Hematopoietic multipotent progenitor cell treated with erythropoietin and hydrocortisone succinate and interleukin-3 and kit ligand, for 6 days (in vitro differentiated cells): ENCODE measurements at places on chromosomes 1 and 21.

GRCh38 chr1:9689971-9690381 lies 38.4 kb downstream of the PIK3CD start:
- no peak for DNase-seq

GRCh38 chr1:184616504-184616903 lies 138.2 kb downstream of the EDEM3 start:
- DNase-seq: no peak

DNA sequence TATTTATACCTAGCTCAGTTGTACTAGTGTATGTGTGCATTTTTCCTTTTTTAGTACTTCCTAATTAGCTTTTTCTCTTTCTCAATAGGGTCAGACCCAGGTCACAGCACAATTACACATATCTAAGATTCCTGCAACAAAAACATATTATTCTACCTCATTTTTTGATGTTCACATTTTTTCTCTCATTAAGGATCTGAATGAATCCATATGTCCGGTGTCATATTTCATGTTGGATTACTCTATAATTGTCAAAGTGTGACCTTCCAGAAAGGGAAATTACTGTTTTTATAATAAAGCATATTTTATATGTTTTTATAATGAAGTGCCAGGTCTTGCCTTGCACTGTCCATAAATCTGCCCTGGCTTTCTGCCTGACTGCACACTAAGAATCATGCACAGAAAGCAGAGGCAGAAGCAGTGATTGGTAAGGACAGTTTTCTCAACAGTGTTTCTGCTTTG lies 143.7 kb downstream of the KCNT2 start:
- no peak for DNase-seq

DNA sequence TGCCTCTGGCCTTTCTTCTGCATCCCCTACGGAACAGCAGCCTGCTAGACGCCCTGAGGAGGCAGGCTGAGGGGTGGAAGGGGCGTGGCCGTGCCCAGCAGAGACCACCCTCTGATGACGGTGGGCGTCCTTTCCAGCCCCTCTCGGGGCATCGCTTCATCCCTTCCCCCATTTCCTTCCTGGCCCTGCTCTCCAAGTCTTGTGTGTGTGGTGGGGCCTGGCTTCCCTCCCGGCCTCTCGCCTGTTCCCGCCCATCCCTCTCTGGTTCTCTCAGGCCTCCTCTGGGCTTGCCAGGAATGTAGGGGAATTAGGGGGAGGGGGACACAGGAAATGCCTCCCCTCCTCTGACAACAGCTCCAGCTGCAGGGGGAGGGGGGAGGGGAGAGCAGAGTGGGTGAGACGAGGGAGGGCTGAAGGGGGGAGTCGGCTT lies 51.1 kb downstream of the SKI start:
- DNase-seq: peak; percentile 26

DNA sequence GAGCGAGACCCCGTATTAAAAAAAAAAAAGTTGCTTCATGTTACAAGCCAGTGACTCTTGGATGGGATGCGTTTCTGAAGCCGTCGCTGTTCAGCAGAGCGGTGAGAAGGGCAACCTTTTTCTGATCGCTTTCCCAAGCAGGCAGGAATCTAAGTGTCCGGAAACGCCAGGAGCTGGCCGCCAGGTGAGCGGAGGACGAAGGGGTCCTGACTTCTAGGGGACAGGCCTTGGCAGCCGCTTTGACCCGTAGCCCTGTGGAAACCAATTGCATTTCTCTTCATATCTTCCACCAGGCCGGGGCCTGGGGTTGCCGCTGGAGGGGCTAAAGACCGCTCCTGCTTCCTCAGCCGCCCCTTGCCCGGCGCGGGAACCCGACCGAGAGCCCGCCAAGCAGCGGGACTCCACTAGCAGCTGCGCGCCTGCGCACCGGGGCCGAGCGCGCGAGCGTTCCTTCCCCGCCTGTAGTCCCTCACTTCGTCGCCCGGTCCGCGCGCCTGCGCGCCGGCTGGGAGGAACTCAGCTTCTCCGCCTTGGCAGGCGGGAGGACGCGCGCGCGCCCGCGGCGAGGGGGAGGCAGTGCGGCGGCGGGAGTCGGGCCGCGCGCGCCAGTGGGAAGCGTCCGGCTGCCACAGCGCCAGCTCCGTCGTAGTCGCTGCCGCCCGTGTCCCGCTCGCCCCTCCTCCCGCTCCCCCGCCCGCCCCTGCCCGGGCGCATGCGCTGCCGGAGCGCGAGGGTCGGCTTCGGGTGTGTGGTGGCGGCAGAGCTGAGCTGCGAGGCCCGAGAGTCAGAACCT lies at the start of gene SPEN:
TSS of gene SPEN (plus strand) at position 608 of the 793 bp plus-strand sequence. CDS start 361 bp downstream, outside the sequence.
- DNase-seq: peak; percentile 96

GRCh38 chr1:184843732-184844495 lies 89.3 kb upstream of the EDEM3 start:
- peak; percentile 85 for DNase-seq

DNA sequence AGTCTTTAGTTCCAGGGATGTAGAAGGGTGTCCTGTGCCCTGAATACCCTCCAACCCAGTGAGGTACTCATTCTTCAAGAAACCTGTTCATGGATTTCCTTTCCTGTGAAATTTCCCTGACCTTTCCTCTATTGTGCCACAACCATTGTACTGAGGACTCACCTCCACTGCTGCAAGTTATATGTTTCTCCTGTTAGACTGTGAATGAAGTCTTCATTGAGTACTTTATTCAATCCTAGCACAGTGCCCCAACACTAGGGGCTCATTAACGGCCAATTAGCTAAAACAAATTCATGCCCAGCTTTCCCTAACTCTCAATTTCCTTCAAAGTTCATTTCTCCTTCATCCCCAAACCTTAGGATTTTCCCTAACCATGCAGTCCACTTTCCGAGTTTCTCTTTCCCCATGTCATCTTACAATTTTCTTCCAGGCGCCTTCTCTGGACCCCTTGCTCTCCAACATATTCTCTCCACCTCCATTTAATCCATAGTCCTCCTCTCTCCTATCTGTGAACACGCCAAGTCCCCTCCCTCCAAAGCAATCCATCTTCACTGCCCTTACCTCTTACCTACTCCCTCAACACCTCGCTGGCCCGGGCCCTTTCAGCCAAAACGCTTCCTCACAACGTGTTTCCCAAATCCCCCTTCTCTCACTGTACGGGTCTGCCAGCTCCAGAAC lies 1.3 kb downstream of the TRIM33 start:
- DNase-seq: no peak

DNA sequence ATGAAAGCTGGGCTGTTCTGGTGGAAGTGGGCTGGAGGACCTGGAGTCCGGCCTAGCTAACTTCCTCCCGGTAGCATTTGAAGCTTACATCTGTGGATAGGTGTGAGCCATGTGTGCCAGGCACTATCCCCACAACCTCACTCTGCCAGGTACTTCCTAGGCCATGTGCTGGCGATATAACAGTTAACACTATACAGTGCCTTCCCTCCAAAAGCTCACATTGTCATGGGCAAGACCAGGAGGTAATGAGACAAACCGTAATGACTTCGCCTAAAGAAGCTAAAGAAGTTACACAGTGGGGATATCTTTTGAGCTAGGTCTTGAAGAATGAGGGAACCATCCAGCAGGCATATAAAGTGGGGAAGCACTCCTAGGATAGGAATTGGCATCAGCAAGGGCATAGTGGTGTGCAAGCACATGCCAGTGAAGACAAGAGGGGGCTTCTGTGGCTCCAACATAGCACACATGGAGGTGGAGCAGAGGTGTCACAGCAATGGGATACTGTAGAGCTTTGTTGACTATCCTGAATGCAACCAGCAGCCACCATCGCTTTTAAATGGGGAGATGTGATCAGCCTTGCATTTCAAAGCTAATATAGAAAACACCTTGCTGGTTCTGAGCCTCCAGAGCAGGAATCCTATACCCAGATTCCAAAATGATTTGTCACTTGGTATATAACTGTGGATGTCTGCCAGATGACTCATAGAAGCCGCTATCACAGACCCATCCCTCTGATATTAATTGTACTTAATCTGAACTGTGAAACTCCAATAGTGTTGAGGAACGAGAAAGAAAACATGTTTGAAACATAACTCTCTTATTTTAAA lies 466.3 kb downstream of the LMO4 start:
- DNase-seq: no peak
